Adrenal gland (tissue), 19 donors: ENCODE measurements at places on chromosomes 4 and X.

GRCh38 chr4:99215521-99215920, 3.5 kb downstream of the ADH6 start:
- DNase-seq, result no peak

DNA sequence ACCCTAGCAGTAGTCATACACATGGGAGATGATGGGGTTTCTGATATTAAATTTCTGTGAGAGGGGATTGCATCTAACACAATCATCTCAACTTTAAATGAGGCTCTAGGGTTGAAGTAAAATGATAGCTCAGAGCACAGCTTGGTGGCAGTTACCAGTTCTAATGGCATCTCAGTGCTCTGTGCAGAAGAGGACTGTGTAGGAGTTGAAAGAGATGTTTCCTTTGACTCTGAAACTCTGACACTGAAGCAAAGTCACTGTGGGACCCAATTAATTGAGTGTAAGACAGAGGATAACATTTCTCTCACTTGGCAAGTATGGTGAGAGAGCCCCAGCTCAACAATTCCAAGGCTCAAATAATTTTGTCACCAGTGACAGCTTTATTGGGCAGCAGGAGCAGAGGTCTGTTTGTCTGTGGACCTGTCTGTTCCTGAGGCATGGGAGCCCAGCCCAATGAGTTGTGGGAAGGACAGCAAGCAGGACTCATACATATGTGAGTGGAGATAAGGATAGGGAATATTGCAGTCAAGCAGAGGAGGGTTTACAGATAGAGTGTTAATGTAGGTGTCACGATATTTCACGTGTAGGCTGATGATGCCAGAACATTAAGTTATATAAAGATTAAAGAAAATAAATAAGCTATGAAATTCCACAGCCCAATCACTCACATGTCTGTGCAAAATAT, 76.7 kb upstream of the NAF1 start:
- no peak for DNase-seq

GRCh38 chr4:113979905-113980615, 613 bp upstream of the ARSJ start:
- DNase-seq, result no peak

GRCh38 chr4:86512631-86513030, 81.5 kb upstream of the PTPN13 start:
- no peak for DNase-seq

GRCh38 chr4:5783486-5783885, 72.5 kb downstream of the EVC start:
- DNase-seq, result no peak

GRCh38 chr4:7815562-7815961, 124.1 kb downstream of the AFAP1 start:
- DNase-seq, result no peak

DNA sequence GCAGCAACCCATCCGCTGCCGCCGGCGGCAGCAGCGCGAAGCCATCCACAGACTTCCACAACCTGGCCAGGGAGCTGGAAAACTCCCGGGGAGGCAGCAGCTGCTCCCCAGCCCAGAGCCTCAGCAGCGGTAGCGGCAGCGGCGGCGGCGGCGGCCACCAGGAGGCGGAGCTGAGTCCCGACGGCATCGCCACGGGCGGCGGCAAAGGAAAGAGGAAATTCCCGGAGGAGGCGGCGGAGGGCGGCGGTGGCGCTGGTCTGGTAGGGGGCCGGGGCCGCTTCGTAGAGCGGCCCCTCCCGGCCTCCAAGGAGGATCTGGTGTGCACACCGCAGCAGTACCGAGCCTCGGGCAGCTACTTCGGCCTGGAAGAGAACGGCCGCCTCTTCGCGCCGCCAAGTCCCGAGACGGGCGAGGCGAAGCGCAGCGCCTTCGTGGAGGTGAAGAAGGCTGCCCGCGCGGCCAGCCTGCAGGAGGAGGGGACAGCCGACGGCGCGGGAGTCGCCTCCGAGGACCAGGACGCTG, 4.9 kb downstream of the PRDM8 start:
- peak; percentile 73 for DNase-seq

- peak; percentile 83 for DNase-seq
These were observed 19.5 kb downstream of the UTP14A start for GRCh38 chrX:129925305-129926092.

GRCh38 chrX:124230655-124231450, 101.6 kb upstream of the TEX13D start:
- no peak for DNase-seq

GRCh38 chrX:34875204-34875603, 67.4 kb upstream of the FAM47B start:
- no peak for DNase-seq

DNA sequence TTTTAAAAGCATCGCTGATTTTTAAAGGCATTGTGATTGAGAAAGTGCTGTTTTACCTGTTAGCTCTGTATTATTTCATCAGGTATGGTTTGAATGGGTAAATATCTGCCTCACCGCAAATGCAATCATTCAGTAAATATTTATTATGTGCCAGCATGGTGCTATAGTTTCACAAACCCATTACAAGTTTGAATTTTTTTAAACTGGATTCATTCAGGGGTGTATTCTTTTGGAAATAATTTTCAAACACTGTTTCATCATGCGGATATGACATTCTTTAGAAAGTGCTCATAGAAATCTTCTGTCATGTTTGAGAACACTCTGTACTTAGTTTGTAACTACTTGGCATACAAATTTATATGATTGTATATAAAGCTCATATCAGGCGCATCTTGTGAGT, 37.2 kb downstream of the LIMCH1 start:
- no peak for DNase-seq

- DNase-seq, result no peak
These were observed 60.8 kb upstream of the TBC1D9 start for GRCh38 chr4:140816806-140817510.

DNA sequence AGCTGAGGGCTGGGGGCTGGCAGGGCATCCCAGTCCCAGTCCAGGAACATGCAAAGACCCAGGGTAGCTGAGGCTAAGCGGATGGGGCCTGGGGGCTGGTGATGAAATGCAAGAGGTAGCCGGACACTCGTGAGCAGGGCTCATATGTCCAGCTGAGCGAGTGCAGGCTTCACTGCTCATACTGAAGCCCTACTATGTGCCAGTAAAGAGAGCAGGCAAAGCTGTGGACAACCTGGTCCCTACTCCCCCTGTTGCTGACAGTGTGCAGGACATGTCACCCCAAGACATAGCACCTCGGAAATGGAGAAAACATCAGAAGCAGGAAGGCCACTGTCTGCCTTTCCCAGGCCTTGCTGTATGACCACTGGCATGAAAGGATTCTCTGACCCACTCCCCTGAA, 122.4 kb upstream of the STX18 start:
- no peak for DNase-seq

GRCh38 chr4:54015423-54016030, 48.9 kb downstream of the CHIC2 start:
- DNase-seq, result no peak

DNA sequence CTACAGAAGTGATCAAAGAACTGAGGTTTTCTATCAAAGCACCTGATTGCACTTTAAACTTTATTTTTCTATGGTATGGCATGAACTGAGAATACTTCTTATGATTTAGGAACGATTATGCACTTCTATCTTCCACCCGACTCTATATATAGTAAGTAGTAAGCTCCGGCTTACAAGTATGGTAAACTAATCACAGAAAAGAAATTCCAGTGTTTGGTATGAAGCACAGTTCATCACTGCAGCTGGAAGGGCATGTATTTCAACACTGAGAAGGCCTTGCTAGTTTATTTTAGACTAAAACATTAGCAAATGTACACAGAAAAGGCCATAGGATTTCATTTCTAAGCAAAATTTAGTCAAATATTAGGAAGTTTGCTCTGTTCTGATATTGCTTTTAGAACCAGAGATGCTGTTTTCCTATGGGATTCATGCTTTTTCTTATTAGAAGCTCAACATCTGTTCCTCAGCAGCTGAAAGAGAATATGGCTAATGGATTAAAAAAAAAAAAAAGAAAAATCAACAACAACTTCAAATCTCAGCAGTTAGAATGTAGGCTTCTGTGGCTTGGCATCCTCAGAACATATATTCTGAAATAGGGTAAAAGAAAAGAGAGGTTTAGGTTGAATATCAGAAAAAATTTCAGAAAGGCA, 273.5 kb downstream of the C4orf33 start:
- no peak for DNase-seq

DNA sequence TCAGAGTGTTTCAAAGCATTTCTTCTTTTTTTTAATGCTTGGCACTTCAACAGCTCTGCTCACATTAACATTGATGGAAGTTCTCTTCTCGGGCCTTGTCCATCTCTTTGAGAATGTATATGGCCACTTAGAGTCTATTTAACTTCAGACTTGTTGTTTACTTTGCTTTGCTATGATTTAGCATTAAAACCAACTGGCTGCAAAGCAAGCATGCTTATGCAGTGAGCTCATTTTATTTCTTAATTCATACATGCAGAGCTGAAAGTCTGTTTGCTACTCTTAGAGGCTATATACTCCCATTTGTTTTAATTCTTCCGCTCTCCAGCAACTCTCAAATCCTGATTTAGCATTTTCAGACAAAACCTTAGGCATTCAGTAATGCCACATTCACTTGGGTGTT, 107.6 kb upstream of the PACRGL start:
- DNase-seq, result no peak

DNA sequence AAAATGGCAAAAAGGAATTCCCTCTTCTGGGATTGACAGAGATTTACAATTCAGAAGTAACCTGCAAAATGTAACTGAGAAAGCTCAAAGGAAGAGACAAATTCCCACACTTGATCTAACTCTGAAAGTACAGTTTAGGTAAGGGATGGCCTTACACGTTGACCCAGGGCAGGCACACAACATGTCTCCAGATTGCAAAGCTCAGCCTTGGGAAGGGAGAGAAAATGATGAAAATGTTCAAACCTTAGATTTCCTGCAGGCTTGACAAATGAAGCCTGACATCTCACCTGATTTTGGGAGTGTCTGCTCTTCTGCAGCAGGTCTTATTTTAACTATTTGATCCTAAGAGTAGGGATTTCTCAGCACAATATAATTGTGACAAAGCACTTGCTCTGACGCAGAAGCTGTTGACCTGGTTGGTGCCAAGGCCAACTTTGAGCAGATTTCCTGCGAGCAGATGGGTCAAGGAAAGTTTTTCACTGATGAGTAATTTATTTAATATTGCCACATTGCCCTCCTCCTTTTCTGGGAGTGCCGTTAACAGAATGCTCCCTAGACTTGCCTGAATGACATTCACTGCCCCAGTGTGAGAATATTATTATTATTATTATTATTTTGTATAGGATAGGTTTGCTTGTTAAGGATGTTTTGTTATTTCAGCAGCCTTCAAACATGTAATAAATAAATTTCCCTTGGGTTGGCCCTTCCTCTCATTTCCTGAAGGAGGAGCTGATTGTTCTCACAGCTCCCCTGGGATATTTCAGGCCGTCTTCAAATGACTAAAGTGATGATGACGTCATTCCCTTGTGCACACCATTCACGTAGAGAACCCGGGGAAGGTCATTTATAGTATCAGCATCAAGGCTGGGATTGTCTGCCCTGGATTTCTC, 157.1 kb downstream of the VEGFC start:
- DNase-seq, result peak; percentile 76

GRCh38 chrX:131827935-131828334, 195.2 kb upstream of the STK26 start:
- no peak for DNase-seq

DNA sequence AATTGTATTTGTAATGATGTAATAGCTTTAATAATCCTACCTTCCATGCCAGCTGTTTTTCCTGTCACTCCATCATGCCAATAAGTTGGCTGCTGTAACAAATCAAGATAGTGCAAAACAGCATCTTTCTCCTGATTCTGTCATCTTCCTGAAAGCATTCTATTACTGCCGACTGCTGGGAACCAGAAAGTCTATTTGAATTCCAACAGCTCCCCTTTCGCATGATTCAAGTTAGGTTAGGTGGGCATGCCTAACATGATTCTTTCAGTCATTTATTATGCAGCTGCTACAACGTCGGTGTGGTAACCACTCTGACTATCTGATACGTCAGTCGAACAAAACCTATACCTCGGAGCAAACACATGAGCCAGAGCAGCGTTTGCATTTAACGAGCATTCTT, 127.9 kb upstream of the DMD start:
- no peak for DNase-seq

- no peak for DNase-seq
These were observed 94.6 kb downstream of the REELD1 start for GRCh38 chr4:146308951-146309350.

DNA sequence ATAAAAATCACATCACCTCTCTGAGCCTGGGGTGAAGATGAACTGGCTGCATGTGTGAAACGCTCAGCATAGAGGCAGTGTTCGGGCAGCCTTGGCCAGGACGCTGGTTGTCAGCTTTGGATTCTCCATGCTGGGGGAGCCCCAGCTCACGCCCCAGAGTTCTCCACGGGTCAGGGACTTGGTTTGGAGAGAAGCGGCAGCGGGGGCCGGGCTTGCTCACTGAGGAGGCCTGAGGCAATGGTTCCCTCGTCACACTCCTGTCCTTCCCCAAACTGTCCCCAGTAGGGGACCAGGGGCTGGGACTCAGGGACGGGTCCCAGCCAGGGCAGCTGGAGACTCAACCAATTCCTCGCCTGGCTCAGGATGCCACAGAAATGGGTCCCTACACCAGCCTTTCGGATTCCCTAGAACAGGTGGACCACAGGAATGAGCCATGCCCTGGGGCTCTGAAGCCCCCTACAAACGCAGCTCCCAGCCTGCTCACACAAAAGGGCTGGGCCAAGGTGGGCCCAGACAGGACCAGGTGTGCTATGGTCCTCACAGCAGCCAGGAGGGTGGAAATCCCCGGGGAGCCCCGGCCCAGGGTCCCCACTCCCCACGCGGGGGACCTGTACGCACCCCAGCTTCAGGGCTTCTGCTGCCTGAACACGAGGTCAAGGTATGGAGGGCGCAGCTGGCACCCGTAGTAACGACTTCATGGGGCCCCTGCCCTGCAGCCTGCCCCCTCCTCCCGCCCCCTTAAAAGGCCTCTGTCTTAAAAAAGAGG, 1.4 kb downstream of the MXD4 start:
- peak; percentile 40 for DNase-seq

DNA sequence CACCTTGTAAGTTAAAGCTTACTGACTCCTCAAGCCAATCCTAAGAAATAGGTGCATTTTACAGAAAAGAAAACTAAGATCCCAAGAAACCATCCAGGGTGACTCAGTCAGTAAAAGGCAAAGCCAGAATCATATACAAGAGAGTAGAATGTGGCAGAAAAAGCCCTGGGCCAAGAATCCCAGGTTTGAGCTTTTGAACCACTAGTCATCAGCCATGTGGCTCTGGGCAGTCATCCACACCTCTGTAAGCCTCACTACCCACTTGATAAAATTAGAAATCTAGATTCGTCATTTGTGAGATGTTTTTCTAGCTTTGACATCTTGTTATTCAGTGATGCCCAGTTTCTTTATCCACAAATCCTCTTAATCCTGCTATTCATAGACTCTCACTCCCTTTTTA, 122.2 kb upstream of the PDE5A start:
- no peak for DNase-seq

DNA sequence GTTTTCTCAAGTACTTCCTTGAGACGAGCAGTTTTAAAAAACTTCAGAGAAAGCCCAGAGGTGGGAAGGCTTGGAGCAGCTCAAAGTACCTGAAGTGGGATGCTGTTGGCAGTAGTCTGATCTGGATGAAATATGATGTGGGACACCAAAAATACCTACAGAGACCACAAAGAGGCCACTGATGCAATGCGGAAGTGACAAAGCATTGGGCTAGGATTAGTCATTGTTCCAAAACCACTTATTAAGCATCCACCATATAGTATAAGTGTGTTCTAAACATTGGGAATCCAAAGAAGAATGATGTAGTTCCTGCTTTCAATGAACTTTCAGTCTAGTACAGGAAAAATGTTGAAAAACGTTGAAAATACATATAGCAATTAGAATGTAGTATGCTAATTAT, 386.1 kb upstream of the CNKSR2 start:
- no peak for DNase-seq
